ENCODE measurements at places on chromosomes 5 and 9.

- no peak for DNase-seq
Measured at GRCh38 chr9:107033966-107034365, 171.0 kb downstream of the ZNF462 start.

DNA sequence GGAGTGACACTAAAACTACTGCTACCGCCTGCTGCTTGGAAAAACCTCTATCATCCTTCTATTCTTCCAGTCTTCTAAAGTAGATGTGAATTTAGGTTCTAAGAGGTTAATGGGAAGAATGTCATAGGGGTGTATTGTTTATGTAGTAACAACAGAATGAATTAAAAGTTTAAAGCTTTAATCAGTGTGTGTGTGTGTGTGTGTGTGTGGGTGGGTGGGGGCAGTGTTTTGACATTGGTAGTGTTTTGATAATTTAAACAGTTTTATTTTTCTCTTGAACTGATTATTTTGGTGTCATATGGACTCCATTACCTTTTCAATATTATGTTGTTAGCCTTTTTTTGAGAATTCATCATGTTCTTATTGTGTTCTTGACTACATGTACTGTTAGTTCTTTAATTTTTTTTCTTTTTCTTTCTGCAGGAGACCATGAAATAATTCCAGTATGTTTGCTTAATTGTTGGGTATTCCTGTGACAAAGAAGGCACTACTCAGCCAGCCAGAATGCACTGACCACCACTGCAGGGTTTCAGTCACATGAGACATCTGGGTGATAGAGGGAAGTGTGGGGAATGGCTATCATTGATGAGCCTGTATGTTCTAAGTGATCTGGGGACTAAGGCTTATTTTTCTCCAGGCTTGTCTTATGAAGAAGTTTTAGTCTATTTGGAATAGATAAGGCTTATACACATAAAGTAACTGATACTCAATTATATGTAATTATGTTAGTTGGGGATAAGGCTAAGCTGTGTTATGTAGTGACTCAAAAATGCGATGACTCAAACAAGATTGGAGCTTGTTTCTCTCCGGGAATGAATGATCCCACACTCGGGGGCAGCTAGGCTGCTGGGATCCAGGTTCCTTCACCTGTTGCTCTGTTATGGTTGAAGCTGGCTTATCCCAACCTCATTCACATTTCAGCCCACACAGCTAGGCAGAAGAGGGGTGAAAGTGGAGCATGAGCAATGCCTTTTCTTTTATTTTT is 50.2 kb upstream of the ACTBL2 start:
- DNase-seq = no peak

GRCh38 chr9:77533671-77534070 is 114.5 kb downstream of the GNA14 start:
- DNase-seq = no peak

DNA sequence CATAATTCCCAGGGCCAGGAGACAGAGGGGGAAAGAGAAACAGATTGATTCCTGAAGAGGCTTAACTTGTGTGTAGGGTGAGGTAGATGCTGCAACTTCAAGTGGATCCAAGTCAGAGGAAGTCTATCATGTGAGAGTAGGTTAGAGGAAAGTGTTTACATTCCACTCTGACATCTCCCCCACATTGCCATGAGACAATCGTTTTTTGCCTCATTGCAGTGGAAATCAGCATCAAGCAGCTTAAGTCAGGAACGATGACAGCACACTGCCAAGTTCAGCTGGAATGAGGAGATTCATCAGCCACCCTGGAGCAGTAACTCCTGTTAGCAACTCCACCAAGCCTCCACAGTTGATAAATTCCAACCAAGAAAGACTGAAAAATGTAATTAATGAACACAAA is 689.7 kb upstream of the MEF2C start:
- DNase-seq = no peak

GRCh38 chr9:38671372-38671731 is 48.6 kb downstream of the FAM240B start:
- no peak for DNase-seq

DNA sequence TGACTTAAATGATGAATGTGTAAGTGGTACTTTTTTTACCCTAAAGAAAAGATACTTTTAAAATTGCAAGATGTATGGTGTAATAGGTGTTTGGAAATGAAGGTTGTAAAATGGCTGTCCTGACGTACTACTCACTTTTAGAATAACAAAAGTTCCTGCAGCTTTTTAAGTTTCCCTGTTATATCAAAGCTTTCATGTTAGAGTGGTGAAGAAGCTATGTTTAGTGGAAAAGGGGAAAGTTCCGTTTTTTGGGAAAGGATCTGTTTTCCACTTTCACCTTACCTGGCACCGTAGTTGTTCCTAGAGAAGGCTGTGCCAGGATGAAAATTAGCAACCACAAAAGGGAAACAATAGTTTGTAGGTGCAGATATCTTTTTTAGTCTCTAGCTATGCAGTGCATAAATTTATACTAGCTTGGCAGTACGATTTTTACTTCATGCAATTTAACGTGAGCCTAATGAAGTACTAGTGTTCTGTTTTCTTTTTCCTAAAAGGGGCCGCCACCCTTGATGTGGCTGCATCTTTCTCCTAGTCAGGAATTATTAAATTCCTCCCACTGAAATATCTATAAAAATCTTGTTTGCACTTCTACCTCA is 1.3 kb downstream of the TNPO1 start:
- no peak for DNase-seq

DNA sequence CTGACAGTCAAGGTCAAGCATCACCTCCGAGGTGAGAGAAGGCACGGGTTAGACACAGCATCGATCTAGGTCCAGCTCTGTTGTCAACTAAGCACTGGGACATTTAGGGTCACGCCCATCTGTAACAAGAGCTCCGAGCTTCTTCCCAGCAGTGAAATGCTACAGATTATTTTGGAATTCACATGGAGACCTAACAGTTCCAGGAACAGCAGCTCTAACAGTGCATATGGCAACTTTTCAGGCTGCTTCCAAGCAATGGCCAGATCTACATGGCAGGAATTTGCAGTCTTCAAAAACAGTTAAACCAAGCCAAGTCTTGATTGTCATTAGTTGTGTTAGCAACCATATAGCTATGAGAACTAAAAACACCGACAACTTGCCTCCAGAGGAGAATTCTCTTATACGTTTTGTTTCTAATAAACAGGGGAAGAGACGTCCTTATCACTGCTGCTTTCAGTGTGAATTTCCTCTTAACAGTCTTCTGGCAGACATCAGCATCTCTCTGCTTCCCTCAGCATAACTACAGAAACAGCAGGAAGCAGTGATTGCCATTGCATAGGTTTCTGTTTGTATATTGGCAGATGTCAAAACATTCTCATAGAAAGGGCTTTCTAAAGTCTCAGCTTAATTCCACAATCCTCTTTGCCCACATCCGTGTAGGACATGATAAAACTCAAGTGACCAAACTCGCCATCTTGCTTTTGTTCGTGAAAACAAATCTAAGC is 242.1 kb upstream of the DAPK1 start:
- DNase-seq = no peak

DNA sequence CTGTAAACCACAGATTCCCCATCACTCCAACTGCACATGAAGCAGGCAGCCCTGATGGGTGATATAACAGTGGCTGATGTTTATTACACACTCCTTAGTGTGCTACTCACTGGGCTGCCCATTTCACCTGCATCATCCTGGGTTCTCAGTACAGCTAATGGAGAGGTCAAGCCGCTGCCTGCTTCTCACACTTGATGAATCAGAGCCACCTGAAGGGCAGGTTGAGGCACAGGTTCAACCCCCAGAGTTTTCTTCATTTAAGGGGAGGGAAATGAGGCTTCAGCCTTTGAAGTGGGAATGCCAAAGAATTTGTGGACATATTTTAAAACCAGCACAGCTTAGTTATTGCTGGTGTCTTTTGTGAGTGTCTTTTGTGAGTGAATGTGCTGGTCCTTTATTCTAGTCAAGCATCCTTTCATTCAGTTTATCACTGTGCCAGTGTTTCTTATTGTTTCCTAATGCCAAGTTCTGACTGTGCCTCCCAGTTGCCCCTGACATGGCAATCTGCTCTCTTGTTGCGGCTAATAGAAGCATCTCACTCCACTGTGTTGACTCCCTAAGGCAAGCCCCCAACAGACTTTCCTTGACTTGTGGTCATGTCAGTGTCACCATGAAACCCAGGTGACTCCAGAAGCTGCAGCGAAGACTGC is 109.2 kb downstream of the FBXL7 start:
- no peak for DNase-seq

DNA sequence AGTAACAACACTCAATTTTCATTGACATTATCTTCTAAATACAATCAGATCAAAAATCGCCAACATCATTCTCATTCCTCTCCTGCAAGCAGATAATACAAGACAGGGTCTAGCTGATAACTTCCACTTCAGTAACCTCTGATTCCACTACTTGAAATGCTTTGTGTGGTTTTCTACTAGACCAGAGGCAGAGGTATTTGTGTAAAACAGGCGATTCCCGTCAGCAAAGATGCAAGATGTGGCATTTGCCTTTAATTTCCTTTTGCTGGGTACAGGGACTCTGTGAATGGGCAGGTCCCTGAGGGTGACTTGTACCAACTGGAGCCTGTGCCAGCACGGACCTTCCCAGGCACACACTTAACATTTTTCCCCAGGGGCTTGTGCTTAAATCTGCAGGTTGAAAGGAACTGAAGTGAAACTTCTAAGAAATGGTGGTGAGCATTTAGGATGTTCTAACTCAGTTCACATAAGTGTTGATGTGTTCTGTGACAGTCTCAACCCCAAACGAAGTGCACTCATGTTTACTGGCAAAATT is 625.5 kb upstream of the WWC1 start:
- no peak for DNase-seq

DNA sequence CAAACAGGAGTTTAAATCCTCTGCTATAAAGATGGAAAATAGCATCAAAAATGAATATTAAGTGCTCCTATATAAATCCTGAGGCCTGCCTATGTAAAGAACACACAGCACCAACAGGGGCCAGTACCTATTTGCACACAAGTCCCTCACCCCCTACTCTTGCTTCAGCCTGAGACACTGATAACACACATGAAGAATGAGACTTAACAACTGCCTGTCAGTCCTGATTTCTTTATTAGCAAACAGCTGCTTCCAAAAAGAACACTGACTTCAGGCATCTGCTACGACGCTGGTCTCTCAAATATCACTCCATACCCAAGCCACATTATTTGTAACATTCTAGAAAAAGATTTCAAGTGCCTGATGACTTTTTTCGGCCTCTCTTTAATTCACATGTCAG is 55.5 kb downstream of the MYO10 start:
- no peak for DNase-seq

- no peak for DNase-seq
Measured at GRCh38 chr5:1056611-1057484, 48.2 kb downstream of the NKD2 start.

GRCh38 chr5:140113180-140113698 is 670 bp upstream of the PURA start:
- no peak for DNase-seq

- DNase-seq = no peak
Measured at GRCh38 chr9:28883234-28883633, 1310.0 kb upstream of the C9orf72 start.

DNA sequence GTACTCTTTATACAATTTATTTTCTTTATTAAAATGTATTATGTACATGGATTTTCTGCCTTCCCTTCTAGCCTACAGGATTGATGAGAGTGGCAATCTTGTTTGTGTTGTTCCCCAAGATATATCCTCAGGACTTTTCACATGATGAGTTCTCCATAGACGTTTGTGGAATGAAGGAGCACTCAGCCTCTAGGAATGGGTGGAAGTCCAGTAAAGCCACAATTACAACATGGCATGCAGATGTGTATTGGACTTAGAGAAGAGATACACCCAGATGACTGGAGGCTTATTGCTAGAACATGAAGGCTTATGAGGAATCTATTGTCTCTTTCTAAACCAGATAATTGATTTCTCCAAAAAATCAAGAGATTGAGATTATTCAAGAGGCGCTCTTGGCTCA is 8.2 kb upstream of the DOCK2 start:
- DNase-seq = no peak

DNA sequence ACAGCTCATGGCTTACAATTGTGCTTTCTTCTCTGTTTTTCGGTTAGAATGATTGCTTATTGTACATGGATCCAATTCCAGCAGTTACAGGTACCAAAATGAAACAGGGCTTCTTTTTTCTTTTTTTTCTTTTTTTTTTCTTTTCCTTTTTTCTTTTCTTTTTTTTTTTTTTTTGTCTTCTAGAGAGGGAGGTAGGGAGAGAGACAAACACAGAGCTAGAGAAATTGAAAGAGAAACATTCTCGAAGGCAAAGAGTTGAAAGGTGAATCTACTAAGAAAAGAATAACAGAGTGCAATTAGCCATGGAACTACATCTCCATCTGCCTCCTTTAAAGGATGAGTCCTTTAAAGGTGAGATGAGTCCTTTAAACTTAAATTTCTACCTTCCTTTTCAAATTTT is 1.0 kb upstream of the EDIL3 start:
- no peak for DNase-seq

DNA sequence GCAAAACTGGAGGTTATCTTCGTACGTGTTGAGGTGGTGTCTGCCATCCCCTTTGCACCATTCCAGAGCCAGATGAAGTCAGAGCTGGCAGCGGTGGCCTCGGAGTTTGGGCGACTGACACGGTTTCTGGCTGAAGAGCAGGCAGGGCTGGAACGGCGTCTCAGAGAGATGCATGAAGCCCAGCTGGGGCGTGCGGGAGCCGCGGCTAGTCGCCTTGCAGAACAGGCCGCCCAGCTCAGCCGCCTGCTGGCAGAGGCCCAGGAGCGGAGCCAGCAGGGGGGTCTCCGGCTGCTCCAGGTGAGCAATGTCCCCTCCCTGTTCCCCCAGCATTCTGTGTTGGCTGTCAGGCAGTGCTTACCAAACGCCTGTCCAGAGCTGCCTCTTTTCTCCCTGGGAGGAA is 9.5 kb downstream of the TRIM41 start:
- DNase-seq = peak; percentile 79

GRCh38 chr5:77449277-77449676 is 42.8 kb downstream of the WDR41 start:
- no peak for DNase-seq

- DNase-seq = no peak
Measured at GRCh38 chr5:109876941-109877669, 187.4 kb downstream of the MAN2A1 start.

GRCh38 chr5:79846198-79846521 is 144.9 kb downstream of the MTX3 start:
- no peak for DNase-seq

DNA sequence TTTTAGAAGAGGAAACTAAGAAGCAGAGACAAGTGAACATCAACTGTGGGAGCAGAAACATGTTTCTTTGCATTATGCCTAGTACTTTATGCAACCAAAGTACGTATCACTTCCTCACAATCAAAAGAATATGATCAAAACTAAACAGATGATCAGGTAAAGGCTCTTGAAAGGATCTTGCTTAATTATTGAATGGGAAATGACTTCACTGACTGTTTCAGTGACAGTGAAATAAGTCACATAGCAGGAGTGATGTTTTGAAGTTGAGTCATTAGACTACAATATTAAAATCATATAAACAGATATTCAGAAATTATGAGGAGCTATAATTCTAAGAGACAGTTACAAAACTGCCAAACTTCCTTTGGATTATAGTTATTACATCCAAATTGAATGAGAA is 527.3 kb downstream of the MTRR start:
- DNase-seq = no peak

DNA sequence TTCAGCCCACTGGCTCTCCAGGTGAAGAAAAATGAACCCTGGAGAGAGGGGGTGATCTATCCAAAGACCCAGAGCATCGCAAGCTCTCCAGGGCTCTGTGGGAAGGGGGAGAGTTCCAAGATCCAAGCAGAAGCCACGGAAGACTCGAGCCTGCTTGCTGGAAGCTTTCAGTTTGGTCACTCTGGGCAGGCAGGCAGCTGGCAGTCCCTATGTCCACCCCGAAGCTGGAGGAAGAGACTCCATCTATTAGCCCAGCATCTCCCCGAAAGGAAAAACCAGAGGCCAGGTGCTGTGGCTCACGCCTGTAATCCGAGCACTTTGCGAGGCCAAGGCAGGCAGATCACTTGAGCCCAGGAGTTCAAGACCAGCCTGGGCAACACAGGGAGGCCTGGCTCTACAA is 10.7 kb upstream of the SPARC start:
- no peak for DNase-seq
